ENCODE measurements at places on chromosomes 6 and 20.

DNA sequence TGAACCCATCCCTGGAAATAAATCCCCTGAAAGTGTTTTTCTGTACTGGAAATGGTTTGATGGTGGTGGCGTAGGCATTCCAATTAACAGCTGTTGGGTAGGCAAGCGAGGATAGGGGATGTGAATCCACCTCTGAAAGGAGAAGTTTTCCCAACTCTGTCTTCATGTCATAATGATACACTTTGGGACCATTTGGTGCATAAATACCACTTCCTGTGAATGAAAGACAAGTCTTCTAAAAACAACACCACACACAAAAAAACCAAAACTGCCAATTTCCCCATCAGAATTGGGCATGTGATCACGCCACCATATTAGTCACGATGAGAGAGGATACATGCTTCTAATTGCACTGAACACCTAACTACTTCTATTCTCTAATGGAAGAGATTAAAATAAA is 6.4 kb downstream of the VNN2 start:
- DNase-seq: no peak

- DNase-seq: no peak
Observed at GRCh38 chr20:19741924-19742323, 16.1 kb upstream of the RIN2 start.

DNA sequence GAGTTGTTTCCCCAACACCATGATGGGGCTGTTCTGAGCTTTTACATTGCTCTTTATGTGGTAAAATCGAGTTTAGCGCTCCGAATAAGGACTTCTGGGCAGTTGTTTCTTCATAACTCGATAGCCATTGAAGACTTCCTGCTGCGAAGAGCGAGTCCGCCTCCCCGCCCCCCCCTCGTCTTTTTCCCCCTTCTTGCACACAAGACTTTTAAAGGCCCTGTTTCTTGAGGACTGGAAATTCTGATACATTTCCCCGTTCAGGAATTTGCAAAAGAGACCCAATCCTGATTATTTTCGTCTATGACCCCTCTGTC is 1.5 kb upstream of the CITED2 start:
- DNase-seq: no peak

DNA sequence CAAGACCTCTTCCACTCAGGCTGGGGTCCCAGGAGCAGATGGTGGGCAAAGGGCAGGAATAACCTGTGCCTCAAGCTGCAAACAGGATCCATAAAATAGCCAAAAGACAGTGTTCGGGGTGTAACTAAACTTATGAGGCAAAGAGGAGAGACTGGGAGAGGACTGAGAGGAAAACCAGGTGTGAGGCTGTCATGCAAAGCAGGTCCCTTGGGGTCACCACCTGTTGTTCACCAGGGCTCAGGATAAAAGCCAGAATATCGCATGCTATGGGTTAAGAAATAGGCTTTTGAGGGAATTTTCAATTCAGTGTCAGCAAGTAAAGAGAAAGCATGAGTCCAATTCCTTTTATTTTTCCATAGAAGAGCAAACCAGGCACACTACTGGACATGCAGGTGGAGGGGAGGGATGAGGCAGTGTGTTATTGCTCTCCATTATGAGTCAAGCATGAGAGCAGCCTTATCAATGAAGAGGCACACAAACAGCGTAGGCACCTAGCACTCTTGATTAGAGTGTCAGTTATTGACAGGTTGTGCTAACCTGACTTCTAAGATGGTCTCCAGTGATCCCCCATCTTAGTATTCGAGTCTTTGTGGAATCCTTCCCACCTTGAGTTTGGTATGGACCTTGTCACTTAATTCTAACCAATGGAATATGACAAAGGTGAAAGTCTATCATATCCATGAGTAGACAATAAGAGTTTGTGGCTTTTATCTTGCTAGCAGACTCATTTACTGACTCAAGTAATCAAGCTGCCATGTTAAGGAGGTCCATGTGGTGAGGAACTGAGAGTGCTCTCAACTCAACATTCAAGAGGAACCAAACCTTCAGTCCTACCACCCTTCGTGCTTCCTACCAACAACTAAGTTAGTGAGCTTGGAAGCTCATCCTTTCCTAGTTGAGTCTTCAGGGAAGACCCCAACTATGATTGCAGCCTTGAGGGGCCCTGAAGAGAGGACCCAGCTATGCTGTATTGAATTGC is 18.8 kb downstream of the HLA-E start:
- DNase-seq: no peak

GRCh38 chr6:139534472-139535115 is 160.1 kb upstream of the CITED2 start:
- no peak for DNase-seq

GRCh38 chr6:166236596-166236995 is 68.9 kb upstream of the TBXT start:
- no peak for DNase-seq

- no peak for DNase-seq
Observed at GRCh38 chr6:168871642-168872315, 381.9 kb downstream of the THBS2 start.

GRCh38 chr6:148557796-148558321 is 189.0 kb upstream of the UST start:
- no peak for DNase-seq

- DNase-seq: no peak
Observed at GRCh38 chr6:36539814-36540568, 7.3 kb downstream of the STK38 start.

Data from neural progenitor cell (in vitro differentiated cells).